Putamen (tissue), 1 donor: ENCODE measurements at places on chromosomes 5 and 9.
A peak's percentile ranks its signal among the peaks of the same experiment; 100 is the strongest.

DNA sequence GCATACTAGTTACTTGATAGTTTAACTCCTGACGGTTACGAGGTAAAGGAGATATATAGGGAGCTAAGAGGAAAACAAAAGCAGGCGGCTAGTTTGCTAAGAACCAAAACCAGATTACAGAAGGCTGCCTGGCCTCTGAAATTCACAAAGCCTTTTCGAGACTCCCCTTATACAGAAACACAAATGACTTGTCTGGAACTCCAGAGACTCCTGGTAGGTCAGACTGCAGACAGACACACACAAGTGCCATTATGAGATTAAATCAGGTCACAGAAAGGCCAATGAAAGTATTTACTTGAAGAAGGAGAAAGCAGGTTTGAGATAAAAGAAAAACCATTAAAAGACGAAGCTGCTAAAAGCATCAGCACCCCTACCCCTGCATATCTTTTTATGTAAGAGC is 142.5 kb upstream of the LRRTM2 start:
- no peak for DNase-seq

GRCh38 chr9:110443146-110443865 is 105.6 kb upstream of the TXNDC8 start:
- no peak for DNase-seq

- DNase-seq, result no peak
Observed at GRCh38 chr9:8961186-8961851, 1161.7 kb upstream of the DMAC1 start.

DNA sequence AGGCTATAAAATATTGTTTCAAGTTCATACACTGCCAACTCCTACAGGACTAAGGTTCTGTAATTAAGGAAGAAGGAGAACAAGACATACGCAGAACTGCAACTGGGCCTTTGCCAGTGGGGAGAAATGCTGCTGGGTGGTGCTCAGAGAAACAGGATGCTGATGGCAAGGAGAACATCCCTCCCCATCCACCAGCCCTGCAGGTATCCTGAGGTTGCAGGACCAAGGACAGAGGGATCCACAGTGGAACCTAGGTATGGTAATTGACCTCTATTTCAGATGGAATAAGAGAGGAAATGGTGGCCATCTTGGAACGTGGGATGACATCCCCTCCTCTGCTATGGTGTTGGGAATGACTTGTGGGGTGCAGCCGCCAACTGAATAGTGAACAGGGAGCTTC is 206.3 kb upstream of the S1PR3 start:
- no peak for DNase-seq

- peak; percentile 9 for DNase-seq
Observed at GRCh38 chr5:33299621-33300208, 141.1 kb upstream of the TARS1 start.

- no peak for DNase-seq
Observed at GRCh38 chr5:143168171-143168741, 235.2 kb downstream of the NR3C1 start.

GRCh38 chr9:79799691-79800335 is 228.0 kb downstream of the TLE4 start:
- no peak for DNase-seq

DNA sequence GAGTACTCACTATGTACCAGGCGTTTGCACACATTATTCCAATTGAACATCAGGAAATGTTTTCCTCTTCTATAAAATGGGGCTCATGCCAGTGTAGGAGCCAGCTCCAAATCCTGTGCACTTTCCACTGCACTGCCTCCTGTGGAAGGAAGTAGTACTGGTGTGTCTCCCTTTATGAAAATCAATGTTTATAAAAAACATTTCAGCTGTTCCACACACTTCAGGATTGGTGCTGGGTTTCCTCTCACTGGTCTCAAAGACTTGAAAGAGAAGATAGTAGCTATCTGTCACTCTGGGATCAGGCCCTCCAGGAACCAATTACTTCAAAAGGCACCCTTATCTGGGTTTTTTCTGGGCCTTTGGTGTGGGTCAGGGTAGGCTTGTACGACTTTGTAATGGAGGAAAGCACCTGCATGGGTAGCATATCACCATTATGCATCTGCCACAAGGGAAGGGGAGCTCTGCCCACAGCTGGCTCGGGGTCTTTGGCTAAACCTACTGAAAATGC is 32.5 kb downstream of the RAB14 start:
- DNase-seq, result no peak

- DNase-seq, result peak; percentile 13
Observed at GRCh38 chr5:6792911-6793471, 79.8 kb downstream of the TENT4A start.

DNA sequence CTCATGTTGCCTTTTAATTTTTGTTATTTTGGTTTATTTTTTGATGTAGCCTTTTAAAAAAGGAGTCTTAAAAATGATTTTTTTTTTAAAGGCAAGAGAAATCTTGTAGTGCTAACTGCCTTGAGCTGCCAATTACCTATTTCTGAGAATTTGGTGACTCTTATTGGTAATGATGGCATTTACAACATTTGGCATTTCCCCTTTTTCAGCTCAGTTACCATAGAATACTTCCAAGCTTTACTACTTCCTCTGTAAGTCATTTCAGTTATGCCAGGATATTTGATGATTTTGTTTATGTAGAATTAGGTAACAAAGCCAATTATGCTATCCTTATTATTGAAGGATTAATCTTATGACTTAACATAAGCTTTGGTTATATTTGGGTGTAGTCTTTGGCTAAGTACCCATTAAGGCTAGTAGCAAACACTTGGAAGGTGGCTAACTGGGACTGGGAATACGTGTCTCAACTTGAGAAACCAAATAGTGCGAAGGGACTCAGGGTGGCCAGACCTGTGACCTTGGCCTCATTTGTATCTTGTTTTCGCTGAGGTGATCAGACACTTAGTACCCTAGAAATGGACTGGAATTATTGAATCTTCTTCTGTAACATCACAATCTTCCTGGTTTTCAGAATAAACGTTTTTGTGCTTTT is 27.7 kb downstream of the CDC37L1 start:
- no peak for DNase-seq

GRCh38 chr9:133604214-133604613 is 5.0 kb downstream of the FAM163B start:
- no peak for DNase-seq

DNA sequence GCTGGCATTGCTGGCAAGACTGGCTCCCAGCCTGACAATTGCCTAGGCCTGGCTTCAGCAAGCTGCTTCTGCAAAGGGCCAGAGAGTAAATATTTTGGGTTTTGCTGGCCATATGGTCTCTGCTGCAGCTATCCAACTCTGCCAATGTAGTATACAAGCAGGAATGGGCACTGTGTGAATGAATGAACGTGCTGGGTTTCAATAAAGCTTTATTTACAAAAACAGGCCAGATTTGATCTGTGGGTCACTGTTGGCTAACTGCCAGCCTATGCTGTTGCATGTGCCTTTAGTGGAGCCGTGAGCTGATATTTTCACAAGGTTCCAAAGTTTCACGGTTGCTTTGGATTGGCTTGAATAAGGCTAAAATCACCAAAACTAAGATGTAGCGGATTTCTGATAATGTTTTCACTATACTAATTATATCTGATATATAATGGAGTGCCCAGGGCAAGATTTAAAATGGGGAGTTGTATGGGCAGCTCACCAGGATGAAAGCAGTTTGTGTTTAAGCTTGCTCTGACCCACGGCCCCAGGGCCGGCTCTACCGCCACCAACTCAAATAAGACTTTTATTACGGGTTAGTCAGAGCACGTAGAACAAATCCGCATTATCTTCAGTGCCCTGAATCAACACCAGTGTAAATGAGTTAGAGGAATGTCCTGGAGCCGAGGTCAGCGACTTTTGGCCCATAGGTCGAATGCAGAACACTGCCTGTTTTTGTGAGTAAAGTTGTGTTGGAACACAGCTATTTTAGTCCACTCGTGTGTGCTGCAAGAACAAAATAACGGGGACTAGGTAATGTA is 98.6 kb upstream of the DAP start:
- DNase-seq, result no peak

DNA sequence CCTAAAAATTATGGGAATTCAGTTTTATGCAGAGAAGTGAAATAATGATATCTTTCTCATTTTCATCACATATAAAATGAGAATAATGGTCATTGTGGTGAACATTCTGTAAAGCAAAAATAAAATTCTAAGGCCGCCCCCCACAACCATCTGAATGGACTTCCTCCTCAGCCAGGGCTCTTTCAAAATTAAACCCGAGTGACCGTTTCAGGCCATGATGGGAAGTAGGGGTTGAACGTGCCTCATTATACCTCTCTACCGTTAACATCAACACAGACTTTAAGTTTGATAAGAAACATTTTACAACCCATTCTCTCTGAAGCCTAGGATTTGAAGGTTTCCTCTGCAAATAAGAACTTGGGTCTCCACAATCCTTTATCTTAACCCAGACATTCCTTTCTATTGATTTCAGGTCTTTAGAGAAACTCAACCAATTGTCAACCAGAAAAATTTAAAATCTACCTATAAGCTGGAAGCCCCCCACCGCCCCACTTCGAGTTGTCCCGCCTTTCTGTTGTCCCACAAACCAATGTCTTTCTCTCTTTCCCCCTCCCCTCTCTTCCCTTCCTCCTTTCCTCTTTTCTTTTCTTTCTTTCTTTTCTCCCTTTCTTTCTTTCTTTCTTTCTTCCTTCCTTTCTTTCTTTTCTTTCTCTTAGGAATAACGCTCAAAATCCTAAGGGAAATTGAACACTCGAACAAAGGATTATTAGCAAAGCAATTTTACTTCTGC is 1.7 kb upstream of the TMCO6 start:
- DNase-seq, result no peak
